ENCODE measurements at places on chromosomes 6 and 20. TPM values are rescaled to one million over a fixed set of nuclear protein-coding genes. Genes with fewer than 3 reads are reported as not detected.

DNA sequence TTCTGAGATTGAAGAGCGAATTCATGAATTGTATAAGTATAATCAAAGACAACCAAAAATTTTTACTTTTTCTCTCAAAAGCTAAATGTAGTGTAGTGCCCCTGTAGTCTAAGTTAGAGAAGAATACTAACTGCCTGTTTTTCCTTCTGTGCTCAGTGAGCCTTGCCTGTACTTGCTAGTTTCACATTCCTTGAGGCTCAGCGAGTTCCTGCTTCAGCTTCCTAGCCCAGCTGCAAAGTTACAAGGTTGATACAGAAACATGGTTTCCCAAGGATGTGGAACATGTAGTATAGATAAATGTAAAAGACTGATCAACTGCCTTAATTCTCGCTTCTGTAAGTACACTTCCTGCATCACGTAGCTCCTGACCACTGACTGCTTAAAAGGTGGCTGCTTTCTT lies 33.1 kb upstream of the SEC63 start:
- DNase-seq = no peak

The TMEM14A gene
- 108 TPM for total RNA-seq

DNA sequence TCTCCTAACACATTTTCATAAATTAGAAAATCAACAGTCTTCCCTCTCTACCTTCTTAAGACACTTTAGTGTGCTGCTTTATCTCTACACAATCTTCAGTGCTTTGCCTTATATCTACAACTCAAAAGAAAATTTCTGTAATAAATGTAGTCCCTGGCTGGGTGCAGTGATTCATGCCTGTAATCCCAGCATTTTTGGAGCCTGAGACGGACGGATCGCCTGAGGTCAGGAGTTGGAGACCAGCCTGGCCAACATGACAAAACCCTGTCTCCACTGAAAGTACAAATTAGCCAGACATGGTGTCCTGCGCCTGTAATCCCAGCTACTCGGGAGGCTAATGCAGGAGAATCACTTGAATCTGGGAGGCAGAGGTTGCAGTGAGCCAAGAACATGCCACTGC lies 9.7 kb upstream of the EDN1 start:
- DNase-seq = no peak

The ZSCAN26 gene
- 18.7 TPM for total RNA-seq

- DNase-seq = no peak
Observed at GRCh38 chr6:35914536-35914935, 6.4 kb downstream of the SRPK1 start.

DNA sequence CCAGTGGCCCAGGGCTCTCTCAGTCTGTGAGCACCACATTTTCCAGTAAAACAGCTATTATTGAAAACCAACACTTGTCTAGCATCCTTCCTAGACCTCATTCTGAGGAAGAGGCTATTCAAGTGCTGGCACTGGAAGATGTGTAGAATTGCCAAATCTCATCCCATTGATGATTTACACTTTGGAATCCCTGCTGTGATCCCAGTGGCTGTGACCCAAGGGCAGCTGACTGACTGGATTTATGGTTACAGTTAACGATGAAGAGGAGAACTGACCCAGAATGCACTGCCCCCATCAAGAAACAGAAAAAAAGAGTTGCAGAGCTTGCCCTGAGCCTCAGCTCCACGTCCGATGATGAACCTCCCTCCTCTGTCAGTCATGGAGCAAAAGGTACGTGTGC lies 2.4 kb downstream of the CMTR1 start:
- DNase-seq = no peak

The CCM2L gene
- not detected for total RNA-seq

DNA sequence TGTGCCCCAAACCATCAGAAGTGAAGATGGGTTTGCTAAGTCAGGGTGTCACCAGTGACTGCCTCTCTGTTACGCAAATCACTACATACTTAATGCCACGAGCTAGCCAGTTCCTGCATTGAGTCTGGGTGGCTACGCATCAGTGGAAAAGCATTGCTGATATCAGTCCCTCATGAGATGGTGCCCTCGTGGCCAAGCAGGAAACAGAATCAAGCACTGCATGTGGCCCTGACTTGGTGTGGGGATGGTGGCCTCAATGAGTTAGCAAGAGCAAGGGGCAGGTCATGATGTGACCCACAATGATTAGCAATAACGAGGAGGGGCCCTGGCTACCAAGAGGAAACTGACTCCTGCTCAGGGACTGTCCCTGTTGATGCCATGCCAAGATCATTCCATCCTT lies 51.6 kb upstream of the FNDC1 start:
- no peak for DNase-seq

- DNase-seq = no peak
Observed at GRCh38 chr6:136740050-136740974, 52.0 kb downstream of the MAP3K5 start.

The NKAIN4 gene
- total RNA-seq = not detected

The EFCAB8 gene
- total RNA-seq = not detected

DNA sequence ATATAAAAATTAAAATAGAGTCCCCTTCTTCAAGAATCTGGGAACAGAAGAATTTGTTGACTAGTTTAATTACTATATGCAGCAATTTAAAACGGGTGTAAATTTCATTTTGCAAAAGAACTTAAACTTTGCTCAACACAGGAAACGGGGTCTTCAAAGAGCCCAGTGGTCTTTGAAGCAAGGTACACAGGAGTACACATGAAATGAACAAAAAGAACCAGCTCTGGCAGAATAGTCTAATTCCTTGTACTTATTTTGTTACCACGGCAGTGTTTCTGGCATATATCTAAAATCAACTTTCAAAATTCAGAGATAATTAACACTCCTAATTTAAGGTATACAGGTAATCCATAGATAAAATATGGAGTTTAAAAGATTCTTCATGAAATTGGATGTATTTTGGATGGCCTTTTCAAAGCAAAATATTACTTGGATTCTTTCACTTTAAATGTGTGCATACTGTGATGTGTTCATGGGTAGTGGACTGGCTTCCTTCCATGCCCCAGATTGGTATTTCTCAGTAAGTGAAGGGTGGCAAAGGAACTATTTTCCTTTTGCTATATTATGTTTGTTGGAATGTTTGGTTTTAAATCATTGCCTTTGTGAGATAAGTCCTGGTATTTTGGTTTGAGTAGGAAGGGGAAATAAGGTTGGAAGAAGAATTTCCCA lies 96.8 kb upstream of the THEMIS start:
- no peak for DNase-seq

The SPAG4 gene
- 7.1 TPM for total RNA-seq

The SYCP2L gene
- total RNA-seq = 0.57 TPM

DNA sequence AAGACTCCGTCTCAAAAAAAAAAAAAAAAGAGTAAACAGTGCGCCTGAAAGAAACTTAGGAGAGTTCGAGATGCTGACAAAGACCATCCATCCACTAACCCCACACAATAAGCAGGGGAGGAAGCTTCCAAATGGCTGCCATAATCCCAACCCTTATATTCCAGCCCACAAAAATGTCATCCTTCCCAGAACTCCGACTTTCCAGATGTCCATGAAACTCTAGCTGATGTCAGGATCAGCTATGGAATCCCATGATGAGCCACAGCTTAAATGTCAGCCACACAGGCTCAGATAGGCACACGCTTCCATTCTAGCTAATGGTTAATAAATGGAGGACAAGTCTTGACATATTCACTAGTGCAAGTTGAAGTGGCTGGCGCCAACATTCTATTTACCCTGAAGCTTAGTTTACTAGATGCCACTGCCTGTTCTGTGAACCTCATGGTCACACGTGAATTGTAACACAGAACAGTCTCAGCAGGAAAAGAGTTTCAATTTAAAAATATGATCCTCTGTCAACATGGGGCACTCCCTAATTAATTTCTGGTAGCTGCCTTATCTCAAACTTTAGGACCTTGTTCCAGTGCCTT lies 75.5 kb downstream of the FOXF2 start:
- no peak for DNase-seq

- DNase-seq = no peak
Observed at GRCh38 chr20:23644164-23644563, 6.4 kb upstream of the CST3 start.

GRCh38 chr6:114108119-114109002 lies 137.4 kb upstream of the HDAC2 start:
- DNase-seq = peak; percentile 66

The ADA gene
- 8.0 TPM for total RNA-seq

DNA sequence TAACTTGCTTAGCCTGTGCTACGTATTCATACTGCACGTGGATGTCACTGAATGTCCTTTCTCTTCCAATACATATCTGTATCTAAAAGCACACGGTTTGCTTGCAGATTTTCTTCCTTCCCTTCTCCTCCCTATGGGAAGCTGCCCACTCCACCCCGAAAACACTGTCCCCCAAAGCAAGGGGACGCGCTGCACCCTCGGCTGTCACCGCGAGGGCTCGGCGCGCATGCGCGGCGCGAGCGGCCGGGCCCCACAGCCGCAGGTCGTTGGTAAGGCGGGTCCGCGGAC lies 659 bp downstream of the TMX4 start:
- DNase-seq = peak; percentile 36

DNA sequence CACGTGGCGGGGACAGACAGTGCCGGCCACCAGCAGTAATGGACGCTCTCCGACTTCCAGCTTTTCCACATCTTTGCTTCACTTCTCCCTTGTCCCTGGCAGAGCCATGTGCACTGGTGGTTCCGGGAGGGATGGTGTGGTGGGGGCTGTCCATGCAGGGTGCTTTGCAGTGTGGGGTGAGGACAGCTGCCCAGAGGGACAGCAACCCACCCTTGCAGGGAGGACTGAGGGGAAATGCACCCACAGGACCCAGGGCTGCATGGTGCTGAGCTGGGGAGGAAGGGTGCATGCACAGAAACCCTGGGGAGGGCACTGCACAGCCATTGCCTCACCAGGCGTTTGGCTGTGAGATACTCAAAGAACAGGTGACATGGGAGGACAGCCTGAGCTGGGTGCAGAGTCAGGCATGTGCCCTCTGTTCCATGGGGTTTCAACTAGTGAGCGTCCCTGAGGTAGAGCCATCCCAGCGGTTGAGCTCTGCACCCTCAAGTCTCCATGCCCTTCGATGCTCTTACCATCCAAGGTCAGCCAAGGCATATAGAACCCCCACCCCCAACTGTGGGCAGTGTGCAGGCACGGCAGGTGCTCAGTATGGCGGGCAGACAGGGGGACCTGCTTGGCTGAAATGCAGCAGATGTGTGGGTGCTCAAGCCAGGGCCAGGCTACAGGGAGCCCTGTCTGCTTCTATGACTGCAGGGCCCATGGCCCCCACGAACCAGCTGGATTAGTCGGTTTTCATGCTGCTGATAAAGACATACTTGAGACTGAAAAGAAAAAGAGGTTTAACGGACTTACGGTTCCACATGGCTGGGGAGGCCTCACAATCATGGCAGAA lies 239.7 kb downstream of the TTLL2 start:
- no peak for DNase-seq

The TBX18 gene
- not detected for total RNA-seq

GRCh38 chr6:156866220-156867015 lies 89.2 kb downstream of the ARID1B start:
- DNase-seq = peak; percentile 59

The SAMD3 gene
- 0.07 TPM for total RNA-seq

- DNase-seq = no peak
Observed at GRCh38 chr6:147942363-147942762, 400.3 kb upstream of the SASH1 start.

The GSTA3 gene
- not detected for total RNA-seq

DNA sequence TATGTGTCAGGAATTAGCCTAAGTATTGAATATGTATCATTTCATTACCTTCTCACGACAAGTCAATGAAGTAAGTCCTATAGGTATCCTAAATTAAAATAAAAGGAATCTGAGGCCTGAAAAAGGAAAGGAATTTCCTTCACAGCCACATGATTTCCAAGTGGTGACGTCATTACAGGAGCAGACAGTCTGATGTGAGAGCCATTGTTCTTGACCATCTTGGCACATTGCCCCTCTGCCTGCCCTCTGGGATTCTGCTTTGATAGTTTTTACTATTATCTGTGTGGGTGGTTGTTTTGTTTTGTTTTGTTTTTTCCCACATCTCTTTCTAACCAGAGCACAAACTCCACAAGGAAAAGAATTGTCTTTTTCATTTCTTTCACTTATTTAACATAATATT lies 219.8 kb upstream of the UFL1 start:
- no peak for DNase-seq

GRCh38 chr6:170131351-170131750 lies 159.5 kb downstream of the DLL1 start:
- no peak for DNase-seq

The IRAK1BP1 gene
- 5.1 TPM for total RNA-seq

DNA sequence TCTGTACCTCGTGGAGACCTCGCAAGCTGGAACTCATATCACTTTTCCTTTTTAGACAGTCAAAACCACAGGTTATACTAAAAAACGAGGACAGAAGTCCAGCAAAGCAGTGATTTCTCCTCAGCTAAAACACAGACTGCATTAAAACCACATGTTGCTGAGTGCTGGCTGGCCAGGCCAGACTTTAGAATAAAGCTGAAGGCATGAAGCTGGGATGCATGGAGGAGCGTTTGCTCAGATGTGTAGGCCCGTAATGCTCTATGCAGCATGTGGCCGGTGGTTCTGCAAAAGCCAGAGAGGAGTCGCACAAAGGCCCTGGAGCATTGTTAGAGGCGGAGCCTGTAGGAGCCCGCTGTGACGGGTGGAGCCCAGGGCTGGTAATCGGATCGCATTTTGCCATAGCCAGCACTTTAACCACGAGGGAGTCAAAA lies 83.6 kb downstream of the SMOC2 start:
- DNase-seq = no peak

- peak; percentile 57 for DNase-seq
Observed at GRCh38 chr20:45833883-45834796, 541 bp downstream of the SNX21 start.

The STMN3 gene
- 2.2 TPM for total RNA-seq

The CLVS2 gene
- not detected for total RNA-seq

The GUCA1A gene
- not detected for total RNA-seq

- no peak for DNase-seq
Observed at GRCh38 chr6:43946641-43947363, 176.8 kb downstream of the VEGFA start.

The CPXM1 gene
- total RNA-seq = not detected

The NKAIN2 gene
- not detected for total RNA-seq

GRCh38 chr20:47067776-47068175 lies 173.1 kb downstream of the EYA2 start:
- peak; percentile 14 for DNase-seq

- no peak for DNase-seq
Observed at GRCh38 chr20:33929917-33930316, 63.8 kb upstream of the RALY start.

GRCh38 chr6:151961809-151962208 lies 154.3 kb downstream of the ESR1 start:
- no peak for DNase-seq

- no peak for DNase-seq
Observed at GRCh38 chr20:34951652-34952051, 4.0 kb downstream of the GSS start.
